CD4-positive, alpha-beta T cell treated with Interleukin-6 for 4 hours (primary cell): ENCODE measurements at places on chromosomes 11 and 22.
A peak's percentile ranks its signal among the peaks of the same experiment; 100 is the strongest.

- DNase-seq = peak; percentile 87
Measured at GRCh38 chr11:65095974-65096806, at the start of gene VPS51. VPS51 (plus strand) TSS chr11:65096214; CDS start chr11:65096251, 37 bp downstream.

DNA sequence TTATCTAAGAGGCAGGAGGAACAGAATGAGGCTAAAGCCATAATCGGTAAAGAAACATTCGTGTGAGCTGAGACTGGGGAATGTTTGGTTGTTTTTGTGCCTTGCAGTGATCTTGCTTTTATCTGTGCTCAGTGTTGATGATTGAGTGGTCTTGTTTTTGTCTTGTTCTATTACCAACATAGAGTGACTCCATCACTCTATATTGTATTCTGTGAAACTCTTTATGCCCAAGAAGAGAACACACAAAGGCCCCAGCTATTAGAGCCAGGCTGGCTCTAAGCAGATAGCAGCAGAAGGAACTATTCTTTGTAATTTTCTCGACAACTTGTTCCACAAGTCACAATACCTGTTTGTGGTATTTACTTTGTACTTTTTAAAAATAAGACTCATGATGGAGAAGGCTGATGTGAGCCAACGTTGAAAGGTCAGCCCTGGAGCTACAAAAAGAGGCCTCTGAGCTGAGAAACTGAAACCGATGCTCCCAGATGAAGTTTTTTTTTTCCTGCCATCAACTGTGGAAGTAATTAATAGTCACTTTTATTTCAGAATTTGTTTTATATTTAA, 68.4 kb downstream of the LARGE1 start:
- no peak for DNase-seq

DNA sequence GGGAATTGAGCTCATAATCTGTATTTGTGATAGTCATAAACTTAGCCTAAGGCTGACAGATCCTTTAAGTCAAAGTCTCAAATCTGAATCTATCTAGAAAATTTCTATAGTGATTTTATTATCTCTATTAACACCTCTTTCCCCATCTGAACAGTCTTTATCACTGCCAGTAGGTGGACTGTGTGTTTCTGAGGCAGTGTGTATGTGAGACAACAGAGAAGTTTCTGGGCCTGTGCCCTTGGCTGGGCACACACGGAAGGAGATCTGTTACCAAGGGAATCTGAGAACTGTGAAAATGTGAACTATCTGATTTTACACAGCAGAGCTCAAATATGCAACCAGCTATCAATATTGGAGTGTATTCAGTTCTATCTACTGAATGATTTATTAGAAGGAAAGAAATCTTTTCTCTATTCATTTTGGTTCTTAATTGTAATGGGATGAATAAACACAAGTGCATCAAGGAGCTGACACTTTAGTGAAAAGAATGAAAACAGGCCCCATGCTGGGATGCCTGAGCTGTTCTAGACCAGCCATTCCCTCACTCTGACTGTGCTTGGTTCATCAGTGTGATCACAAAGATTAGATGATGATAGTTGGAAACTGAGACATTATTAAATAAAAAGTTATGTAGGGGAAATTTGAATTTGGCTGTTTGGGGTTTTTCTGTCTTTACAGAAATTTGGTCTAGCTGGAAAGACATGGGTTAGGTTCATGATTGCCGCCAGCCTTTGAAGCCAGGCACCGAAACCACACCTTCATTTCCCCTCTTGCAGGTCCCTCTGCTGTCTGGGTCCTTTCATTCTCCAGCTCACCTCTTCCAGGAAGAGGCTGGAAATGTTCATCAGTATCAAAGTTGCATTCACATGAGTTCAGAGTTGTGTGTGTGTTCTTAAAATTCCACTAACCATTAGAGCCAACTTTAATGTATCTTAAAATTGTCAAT, 68.1 kb downstream of the LIF start:
- DNase-seq = peak; percentile 61

- DNase-seq = no peak
Measured at GRCh38 chr11:65291613-65292012, 23.1 kb upstream of the CDC42EP2 start.

DNA sequence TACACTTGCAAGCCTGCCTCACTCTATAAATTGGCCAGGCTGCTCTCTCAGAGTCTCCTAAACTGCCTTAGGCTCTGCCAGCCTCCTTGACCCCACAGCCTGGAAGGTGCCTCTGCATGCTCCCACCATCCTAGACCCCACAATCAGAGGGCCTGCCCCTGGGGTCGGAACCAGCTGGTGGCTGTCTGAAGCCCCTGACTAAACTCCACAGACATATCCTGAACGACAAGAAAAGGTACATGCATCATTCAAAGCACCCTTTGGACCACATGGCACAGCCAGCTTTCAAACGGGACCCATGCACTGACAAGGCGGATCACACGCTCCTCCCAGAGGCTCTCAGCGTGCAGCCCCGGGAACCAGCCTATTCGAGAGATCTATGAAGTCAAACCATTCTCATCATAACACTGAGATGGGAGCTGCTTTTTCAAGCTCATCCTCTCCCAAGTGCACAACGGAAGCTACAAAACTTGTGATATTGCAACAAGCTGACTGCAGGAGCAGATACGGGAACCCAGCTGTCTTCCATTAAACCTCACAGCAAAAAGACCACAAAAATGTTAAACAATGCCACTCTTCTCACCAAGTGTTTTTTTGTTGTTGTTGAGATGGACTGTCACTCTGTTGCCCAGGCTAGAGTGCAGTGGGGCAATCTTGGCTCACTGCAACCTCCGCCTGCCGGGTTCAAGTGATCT, 8.1 kb downstream of the SHANK2 start:
- DNase-seq = no peak

DNA sequence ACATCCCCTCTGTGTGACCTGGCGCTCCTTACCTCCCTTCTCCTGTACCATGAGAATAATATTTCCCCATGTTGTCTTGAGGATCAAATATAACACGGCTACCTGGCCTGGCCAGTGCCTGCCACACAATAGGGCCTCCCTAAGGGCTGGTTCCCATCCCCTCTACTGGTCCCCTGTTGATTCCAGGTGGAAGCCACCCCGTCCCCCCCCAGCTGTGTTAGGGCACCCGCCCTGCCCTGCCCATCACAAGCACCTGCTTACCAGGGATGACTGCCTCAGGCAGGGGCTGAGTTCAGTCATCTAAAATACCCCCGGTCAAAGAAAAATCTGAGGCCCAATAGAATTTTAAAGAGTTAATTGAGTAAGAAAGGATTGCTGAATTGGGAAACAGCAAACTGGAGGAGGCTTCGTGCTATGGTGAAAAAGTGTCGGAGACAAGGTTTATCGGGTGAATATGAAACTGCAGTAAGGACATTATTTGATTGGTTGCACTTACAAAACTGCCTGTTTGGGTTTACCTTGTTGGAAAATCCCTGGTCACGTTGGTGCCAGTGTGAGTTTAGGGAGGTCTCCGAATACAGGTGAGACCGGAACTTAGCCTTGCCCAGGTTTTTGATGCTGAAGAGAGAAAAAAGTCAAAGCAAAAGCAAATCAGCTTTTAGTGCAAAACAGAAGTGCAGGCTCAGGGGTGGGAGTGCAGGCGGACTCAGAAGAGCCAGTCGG, 5.2 kb downstream of the APOL1 start:
- DNase-seq = no peak

DNA sequence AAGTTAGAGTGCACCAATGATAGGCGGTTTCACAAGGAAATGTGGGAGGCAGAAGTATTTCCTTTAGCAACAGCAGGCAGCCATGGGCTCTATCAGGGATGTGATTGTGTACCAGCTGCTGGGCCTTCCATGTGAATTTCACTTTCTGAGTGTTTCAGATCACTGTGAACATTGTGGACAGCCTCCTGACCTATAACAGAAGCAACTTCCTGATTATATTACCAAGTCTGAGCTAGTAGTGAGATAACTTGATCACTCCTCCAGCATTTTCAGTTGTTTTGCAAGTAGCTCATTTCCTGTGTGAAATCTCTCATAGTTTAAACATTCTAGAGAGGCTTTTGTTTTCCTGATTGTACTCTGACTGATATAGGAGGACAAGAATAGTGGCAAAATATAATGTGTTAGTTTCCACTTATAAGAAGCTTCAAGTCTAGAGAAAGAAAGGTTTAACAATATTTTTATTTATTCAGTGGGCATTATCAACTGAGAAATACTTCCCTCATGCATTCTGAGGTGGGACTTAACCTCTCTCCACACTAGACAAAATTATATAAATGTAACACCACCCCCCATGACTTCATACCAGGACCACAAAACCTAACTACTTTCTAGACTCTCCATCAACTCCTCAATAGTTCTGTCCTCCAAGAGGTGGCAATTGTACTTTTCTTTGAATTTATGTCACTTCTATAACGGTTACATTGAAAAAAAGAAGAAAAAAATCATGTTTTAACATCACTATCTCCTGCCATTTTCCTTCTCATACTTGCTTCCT, 184.2 kb upstream of the LUZP2 start:
- no peak for DNase-seq

DNA sequence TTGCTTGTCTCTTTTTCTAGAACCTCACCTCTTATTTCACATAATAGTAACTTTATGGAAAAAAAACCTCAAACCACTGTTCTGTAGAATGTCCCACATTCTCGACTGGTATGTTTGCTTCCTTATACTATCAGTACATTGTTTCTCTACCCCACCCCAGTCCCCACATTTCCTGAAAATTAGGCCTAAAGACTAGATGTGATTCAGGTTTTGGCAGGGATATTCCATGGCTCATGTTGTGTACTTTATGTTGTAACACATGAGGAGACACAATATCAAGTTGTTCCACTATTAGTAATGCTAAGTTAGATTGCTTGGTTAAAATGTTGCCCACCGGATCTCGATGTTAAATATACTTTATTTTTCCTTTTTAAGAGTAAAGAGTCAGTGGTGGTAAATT, 34.7 kb downstream of the DDIAS start:
- DNase-seq = no peak

DNA sequence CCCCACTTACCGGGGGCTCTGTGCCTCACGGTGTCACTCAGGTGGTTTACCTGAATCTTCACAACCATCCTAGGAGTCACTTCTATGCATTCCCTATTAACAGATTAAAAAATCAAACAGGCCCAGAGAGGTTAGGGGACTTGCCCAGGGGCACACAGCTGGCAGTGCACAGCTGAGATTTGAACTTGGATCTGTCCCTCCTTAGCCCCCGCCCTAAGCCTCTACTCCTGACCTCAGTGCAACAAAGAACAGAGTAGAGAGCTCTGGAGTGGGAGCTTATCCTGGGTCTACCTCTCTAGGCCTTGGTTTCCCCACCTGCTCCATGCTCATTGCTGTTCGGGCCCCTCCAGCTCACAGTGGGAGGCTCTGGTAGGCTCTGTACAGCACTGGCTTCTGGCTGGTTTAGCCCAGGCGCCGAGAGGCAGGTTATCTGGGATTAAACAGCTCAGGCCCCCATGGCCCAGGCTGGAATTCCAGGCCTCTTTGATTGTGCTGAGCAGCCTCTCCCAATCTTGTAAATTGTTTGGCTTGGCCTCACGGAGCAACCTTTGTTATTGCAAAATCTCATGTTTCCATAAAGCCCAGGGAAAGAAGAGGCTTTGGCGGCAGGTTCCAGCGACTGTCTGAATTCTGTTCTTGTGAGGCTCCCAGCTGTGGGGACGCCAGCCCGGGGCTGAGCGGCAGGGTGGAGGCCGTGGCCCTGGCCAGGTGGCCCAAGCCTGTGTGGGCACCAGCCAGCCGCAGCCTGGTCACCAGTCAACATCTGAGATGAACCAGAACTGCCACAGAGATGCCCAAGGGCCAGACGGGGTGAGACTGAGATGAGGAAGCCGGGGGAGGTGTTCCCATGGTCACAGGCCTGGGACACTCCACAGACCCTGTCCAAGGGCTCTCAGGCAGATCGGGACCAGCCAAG, 28.9 kb upstream of the SHISAL1 start:
- DNase-seq = no peak

DNA sequence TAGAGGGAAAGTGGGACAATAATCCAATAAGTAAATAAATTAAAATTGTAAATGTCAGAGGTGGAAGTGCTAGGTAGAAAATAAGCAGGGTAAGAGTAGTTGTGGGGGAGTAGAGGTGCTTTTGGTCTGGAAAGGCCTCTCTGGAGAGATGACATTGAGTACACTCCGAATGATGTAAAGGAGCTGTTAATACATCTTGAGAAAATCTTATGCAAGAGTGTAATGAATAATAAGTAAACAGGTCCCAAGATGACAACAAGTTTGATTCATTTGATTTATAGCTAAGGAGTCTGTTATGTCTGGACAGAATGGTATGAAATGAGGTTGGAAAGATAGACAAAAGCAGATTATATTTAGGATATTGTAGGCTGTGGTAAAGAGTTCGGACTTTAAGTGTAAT, 87.5 kb downstream of the TMEM135 start:
- no peak for DNase-seq

DNA sequence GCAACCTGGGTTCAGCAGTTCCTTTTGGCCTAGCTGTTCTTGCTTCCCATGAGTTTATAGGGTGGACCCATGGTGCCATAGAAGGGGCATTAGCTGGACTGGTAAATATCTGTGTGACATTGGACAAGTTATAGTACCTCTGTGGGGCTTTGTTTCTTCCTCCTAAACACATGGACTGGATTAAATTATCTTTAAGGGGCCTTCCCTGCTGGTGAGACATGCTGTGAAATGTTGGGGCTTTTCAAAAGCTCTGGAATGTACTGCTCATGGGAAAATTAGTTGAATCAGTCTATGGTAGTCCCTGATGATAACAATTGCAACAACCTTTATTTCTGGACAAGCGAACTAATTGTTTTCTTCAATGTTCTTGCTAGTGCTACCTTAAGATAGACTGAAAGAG, 276.2 kb downstream of the BLID start:
- no peak for DNase-seq

GRCh38 chr11:35402751-35403660, 16.4 kb downstream of the SLC1A2 start:
- no peak for DNase-seq

- no peak for DNase-seq
Measured at GRCh38 chr11:131365329-131365930, 5.0 kb upstream of the NTM start.

GRCh38 chr11:44989831-44990566, 39.3 kb upstream of the TP53I11 start:
- DNase-seq = no peak

DNA sequence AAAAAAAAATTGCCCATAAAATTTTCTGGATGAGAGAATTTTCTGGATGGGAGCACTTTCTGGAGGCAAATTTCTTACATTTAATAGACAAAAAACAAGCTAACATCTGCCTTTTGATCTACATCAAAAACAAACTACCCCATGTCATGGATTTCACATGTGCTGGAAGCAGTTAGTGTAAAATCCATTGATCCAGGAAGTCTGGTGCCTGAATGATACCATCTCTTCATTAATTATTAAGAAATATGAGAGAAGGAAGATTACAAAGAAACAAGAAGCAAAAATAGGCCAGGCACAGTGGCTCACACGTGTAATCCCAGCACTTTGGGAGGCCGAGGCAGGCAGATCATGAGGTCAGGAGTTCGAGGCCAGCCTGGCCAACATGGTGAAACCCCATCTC, 53.2 kb upstream of the FAM181B start:
- DNase-seq = no peak

DNA sequence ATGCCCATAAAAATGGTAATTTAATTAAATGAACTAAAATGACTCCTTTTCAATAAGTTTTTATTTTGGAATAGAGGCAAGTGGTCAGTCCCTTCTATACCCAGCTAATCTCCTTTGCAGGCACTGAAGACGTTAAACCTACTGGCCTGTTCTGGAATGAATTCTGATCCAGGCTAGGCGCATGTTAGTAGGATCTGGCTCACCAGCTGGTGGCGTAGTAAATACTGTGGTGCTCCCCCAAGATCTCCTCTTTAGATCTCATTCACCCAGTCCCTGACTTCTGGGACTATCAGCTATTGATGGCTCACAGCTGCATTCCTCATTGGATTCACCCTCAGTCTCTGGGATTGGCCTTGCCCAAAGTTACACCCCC, 173.7 kb upstream of the DDI1 start:
- no peak for DNase-seq
